DMS53 (cell line): ENCODE measurements at places on chromosomes 13 and 19.

GRCh38 chr19:34457446-34457845 lies 24.1 kb upstream of the WTIP start:
- no peak for DNase-seq

GRCh38 chr19:3784607-3785450 lies 1.4 kb downstream of the MATK start:
- no peak for DNase-seq

GRCh38 chr19:45340899-45341453 lies 426 bp downstream of the KLC3 start:
- DNase-seq = peak; percentile 51

- DNase-seq = no peak
These were observed 180.8 kb upstream of the RFC3 start for GRCh38 chr13:33636955-33637670.

- DNase-seq = no peak
These were observed 26.4 kb downstream of the LEUTX start for GRCh38 chr19:39805104-39805503.

- DNase-seq = no peak
These were observed 194.0 kb upstream of the PCDH17 start for GRCh38 chr13:57437587-57437986.

DNA sequence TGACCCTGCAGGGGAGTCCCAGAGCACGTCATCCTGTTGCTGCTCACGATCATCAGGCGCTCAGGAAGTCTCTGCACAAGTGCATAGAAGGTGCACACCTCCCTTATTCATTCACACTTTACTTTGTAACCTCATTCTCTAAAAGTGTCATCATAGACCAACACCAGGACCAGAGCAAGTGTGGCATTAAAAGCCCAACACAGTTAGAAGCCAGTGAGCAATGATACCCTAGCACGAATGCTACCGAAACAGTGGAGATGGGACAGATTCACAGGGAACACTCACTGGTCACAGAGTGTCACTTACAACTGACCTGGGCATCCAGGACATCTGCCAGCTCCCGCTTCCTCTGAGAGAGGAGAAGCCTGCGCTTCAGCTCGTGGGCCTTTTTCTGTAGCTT lies 17.0 kb downstream of the HAUS8 start:
- peak; percentile 57 for DNase-seq

DNA sequence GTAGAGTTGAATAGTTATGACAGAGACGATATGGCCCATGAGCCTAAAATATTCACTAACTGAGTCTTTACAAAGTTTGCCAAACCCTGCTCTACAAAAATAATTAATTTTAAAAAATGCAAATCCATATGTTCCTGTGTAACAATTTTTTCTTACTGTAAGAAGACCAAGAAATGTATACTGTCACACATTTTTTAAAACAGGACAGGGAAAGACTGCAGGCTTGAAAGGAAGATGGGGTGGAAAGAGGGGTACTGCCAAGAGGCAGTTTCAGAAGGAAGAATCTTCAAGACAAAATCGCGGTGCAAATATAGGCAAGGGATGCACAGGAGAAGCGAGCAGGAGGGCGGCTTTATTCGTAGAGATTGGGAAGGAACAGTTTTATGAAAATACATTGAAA lies 115.7 kb upstream of the KLHL1 start:
- no peak for DNase-seq

DNA sequence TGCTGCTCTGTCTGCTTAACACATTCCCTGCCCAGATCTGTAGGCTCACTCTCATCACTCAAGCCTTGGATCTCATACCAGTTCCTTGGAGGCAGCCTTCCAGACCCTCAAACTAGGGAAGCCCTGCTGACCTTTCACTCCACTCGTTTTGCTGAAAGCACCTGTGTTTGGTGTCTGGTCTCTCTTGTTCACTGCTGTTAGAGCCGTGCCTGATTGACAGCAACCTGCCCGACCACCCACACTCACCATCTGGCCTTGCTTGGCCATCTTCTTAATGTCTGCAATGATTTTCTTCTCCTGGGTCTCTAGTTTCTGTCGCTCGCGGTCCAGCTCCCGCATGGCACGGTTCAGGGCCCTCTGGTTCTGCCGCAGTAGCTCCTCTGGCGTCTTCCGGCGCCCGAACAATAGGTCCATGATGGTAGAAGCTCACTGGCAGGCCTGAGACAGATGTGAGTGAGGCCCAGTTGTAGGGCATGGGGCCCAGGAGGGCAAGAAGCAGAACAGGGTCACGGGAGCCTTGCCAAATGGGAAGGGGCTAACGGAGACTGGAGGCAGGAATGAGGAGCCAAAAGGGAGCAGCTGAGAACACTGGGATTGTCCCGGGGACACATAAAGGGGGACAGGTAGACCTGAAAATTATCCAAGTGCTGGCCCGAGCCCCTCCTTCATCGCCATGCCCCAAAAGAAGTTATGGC lies 959 bp downstream of the CHMP2A start:
- DNase-seq = no peak

- no peak for DNase-seq
These were observed 24.1 kb upstream of the PTPRS start for GRCh38 chr19:5364674-5365073.

GRCh38 chr13:78997902-78998629 lies 339.1 kb upstream of the OBI1 start:
- no peak for DNase-seq
